ENCODE measurements at places on chromosomes 16 and 17.

GRCh38 chr17:59516451-59516850 lies 49.0 kb upstream of the DHX40 start:
- DNase-seq = no peak

DNA sequence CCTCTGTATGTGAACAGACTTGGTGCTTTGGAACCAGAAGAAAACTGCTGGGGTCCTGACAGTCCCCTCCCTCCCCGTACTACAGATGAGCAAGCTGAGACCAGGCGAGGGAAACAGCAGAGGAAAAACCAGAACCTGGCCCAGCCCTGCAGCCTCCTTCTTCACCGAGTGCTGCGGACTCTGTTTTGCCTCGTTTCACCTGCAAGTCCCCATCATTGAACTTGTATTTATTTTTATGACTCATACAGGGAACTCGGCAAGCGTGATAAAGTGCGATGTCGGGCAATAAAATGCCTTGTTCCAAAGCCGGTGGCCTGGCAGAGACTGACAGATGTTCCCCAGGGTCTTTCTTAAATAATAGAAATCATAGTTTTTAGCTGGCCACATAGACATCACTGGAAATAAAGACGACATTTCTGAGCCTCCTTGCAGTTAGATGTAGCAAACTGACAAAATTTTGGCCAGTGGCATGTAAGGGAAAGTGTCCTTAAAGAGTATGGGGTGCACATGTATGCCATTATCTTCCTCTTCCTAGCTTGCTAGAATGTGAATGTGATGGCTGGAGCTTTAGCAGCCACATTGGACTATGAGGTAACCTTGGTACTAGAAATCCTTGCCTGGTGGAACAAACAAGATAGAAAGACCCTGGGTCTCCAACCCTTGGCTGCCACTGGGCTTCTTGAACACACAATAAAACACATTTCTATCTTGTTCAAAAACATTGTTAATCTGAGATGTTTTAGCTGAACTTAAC lies 128.6 kb downstream of the IRF8 start:
- no peak for DNase-seq

GRCh38 chr17:55420067-55420775 lies 1.4 kb downstream of the MMD start:
- no peak for DNase-seq

- DNase-seq = no peak
Measured at GRCh38 chr16:47634727-47635126, 173.6 kb downstream of the PHKB start.

- DNase-seq = no peak
Measured at GRCh38 chr16:65202461-65202860, 80.6 kb upstream of the CDH11 start.

- DNase-seq = no peak
Measured at GRCh38 chr17:79865351-79866210, 26.3 kb upstream of the CBX4 start.

GRCh38 chr17:66764506-66764905 lies 70.4 kb upstream of the CACNG5 start:
- DNase-seq = no peak

DNA sequence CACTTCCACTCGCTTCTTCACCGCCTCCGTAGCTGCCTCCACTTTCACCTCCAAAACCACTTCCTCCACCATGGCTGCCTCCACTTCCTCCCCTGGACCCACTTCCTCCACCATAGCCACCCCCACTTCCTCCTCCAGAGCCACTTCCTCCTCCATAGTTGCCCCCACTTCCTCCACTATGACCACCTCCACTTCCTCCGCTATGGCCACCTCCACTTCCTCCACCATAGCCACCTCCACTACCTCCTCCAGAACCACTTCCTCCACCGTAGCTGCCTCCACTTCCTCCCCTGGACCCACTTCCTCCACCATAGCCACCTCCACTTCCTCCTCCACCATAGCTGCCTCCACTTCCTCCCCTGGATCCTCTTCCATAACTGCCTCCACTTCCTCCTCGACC lies 4.5 kb downstream of the KRT9 start:
- no peak for DNase-seq

All from Right ventricle myocardium inferior (tissue), 1 donor.